Activated CD4-positive, alpha-beta T cell treated with anti-CD3 and anti-CD28 coated beads, Interleukin-2, amount 10 ng/mL, durations not matched to agents 7 days and 5 days (primary cell): ENCODE measurements at places on chromosomes 16 and 17. TPM values are rescaled to one million over a fixed set of nuclear protein-coding genes. Genes with fewer than 3 reads are reported as not detected.

DNA sequence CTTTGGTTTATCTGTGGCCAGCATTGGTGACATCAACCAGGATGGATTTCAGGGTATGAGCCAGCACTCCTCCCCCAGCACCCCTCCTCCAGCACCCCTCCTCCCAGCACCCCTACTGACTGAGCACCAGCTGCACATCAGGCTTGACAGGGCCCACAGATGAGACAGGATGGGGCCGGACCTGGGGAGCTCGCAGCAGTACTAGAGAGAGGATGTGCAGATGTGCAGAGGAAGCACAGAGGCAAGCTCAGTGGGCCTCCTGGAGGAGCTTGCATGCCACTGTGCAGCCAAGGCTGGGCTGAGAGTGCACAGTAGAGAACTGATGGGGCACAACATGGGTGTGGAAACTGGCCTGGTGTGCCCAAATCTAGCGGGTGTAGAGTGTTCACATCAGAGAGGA, 16.2 kb downstream of the ITGA3 start:
- H3K36me3 ChIP-seq, result peaks cover 4% of the 10 kb centered on the region
- peaks cover 2% of the 10 kb centered on the region for H3K4me1 ChIP-seq

DNA sequence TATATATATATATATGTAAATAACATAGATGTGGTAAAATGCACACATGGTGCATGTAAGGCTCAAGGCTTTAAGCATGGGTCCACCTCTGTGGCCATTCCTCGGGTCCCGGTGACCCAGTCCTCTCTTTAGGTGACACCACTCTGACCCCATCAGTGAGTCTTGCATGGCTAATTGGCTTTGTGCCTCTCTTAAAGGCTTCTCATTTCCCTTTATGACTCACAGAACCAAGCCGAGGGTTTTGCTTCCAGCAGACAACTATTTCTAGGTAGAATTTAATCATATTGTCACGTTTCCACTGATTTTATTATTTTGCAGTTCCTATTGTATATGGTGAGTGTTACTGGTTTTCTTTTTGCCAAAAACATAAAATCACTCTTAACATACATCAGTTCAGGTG, 59.7 kb downstream of the PLCG2 start:
- H3K27ac ChIP-seq, result no peak overlapping the region
- no peak overlapping the region for H3K4me3 ChIP-seq
- no peaks in the 10 kb centered on the region for H3K27me3 ChIP-seq
- no peaks in the 10 kb centered on the region for H3K36me3 ChIP-seq
- no peak for DNase-seq
- H3K4me1 ChIP-seq, result peaks cover 22% of the 10 kb centered on the region

DNA sequence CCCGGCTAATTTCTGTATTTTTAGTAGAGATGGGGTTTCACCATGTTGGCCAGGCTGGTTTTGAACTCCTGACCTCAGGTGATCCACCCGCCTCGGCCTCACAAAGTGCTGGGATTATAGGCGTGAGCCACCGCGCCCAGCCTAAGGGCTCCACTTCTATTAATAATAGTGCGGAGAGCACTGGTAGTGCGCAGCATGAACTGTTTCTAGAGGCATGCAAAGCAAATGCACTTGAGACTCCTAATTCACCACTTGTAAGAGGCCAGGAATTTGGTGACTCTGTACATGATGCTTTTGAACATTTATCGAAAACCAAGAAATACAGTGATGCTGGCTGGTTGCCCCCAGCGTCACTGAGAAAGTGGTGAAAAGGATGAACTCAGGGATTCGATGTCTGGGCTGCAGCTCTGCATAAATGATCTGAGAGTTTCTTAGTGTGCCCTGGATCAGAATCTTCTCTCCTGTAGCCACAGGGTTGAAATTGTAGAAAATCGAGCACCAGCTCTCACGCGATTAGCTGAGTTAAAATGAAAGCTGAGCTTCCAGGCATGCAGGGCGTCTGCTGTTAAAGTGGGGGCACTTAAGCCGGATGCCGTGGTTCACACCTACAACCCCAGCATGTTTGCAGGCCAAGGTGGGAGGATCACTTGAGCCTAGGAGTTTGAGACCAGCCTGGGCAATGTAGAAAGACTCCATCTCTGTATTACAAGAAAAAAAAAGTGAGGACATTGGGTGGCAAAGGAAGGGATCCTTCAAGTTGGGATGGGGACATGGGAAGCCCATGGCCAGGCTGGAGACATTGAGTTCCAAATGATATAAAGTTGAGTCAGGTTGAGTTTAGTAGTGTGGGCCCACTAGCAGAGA, 4.8 kb downstream of the RNF213 start:
- peak overlapping the region; percentile 97 for H3K27ac ChIP-seq
- peaks cover 44% of the 10 kb centered on the region for H3K36me3 ChIP-seq
- DNase-seq, result peak; percentile 75
- H3K27me3 ChIP-seq, result no peaks in the 10 kb centered on the region
- peaks cover 43% of the 10 kb centered on the region for H3K4me1 ChIP-seq

DNA sequence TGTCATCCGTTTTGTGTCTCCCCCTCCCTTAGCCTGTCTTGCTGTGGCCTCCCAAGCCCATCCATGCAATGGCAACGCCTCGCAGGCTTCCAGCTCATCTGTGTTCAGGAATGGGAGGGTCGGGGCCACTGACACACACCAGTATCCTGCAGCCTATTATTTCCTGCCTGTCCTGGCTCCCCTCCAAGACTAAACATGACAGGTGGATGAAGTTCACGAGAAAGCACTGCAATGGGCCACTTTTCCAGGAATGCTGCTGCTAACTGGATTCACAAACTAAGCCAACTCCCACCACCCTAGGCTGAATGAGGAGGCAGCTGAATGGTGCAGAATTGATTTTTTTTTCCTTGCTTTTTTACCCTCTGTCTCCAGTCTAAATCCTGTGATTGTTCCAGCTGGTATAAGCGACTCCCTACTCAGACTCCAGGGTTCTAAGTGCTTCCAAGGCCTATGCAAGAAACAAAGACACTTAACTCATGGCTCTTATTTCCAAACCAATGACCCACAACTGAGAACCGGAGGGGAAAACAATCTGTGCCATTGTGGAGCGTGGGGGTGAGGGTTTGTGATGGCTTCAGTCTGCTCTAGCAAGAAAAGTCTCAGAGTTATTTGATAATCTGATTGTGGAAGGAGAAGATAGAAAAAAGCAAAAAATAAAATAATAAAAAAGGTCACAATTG, 23.3 kb downstream of the TMEM100 start:
- no peak for DNase-seq
- no peaks in the 10 kb centered on the region for H3K4me1 ChIP-seq
- H3K4me3 ChIP-seq, result no peak overlapping the region
- peaks cover 14% of the 10 kb centered on the region for H3K27me3 ChIP-seq
- H3K36me3 ChIP-seq, result no peaks in the 10 kb centered on the region

- peaks cover 6% of the 10 kb centered on the region for H3K4me1 ChIP-seq
- no peaks in the 10 kb centered on the region for H3K27me3 ChIP-seq
- H3K36me3 ChIP-seq, result peaks cover 41% of the 10 kb centered on the region
- H3K27ac ChIP-seq, result no peak overlapping the region
- no peak overlapping the region for H3K4me3 ChIP-seq
Measured at GRCh38 chr17:51189628-51190027, 23.4 kb downstream of the NME2 start.

GRCh38 chr17:14755002-14755401, 454.1 kb downstream of the HS3ST3B1 start:
- H3K27ac ChIP-seq, result no peak overlapping the region
- no peak overlapping the region for H3K4me3 ChIP-seq
- H3K27me3 ChIP-seq, result no peaks in the 10 kb centered on the region

MPP3 gene
- not detected for total RNA-seq

ABI3 gene
- 59.4 TPM for total RNA-seq
